ENCODE measurements at places on chromosomes 1 and 21. TPM values are rescaled to one million over a fixed set of nuclear protein-coding genes. Genes with fewer than 3 reads are reported as not detected.

Gene CLCA2
- 0.25 TPM for total RNA-seq

DNA sequence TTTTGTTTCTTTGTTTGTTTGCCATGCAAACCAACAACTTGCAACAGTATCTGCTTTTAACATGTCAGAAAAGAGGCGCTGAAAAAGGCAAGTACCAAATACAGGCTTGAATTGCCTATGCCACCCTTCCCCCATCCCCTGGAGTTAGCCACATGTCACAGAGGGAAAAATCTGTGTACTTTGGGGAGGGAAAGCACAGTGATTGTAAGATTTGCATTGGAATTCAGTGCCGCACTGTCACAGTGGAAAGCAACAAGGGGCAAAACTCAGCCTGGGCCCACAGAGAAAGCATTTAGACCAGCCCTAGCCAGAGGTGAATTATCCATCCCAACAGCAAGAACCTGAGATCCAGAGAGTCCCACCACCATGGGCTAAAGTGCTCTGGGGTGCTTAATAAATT, 52.4 kb upstream of the ACADM start:
- DNase-seq: no peak

Gene LCE6A
- not detected for total RNA-seq

Gene TMEM59
- total RNA-seq: 239 TPM

DNA sequence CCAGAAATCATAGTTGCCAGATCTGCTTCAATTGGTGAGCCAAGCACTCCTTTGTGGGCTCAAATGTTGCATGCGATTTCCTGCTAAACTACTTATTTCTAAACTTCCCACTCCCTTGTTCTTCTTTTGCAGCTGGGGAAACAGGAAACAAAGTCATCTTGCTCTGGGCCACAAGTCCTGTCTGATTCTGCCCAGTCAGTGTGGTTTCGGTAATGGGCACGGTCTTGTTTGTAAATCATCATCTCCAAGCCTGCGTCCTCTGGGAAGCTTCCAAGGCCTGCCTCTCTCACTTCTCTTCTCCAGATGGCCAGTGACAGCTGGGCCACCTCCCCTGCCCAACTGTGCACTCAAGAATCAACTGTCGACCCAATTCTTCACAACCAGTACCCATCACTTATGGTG, 4.4 kb downstream of the S100A8 start:
- DNase-seq: no peak

DNA sequence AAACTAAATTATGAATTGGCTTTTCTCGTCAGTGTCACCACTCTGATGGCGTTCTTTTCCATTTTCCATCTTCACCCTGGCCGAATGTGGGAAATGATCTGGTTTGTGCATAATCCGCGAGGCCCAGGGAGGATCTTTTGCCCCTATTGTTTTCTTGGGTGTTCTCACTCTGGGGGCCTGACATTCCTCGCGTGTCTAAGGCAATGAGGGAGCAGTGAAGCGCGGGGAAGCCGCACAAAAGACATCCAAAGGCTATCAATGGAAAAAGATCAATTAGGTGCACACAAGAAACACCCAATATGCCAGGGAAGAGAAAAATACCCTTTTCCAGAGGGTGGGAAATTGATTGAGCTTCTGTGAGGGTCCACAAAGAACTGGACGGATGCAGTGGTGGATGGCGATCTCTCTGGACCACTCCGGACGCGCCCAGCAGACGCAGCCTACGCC, 941 bp upstream of the C1orf21 start:
- DNase-seq: no peak

DNA sequence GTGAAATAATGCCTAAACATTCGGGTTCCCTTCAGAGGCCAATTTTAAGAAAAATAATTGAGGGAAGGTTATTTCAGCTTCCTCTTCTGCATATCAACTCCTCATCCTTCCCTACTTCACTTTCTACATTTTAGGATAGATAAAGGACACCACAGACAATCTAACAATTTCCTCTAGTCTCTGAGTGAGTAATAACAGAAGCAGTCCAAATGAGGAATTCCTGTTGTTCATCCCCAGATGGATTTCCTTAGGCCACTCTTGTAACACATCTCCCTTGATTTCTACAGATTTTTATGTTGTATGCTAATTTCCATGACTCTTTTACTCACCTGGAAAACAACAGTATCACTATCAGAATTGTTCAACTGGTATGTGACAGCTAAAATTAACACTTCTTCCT, 87.7 kb upstream of the LYPLAL1 start:
- no peak for DNase-seq

DNA sequence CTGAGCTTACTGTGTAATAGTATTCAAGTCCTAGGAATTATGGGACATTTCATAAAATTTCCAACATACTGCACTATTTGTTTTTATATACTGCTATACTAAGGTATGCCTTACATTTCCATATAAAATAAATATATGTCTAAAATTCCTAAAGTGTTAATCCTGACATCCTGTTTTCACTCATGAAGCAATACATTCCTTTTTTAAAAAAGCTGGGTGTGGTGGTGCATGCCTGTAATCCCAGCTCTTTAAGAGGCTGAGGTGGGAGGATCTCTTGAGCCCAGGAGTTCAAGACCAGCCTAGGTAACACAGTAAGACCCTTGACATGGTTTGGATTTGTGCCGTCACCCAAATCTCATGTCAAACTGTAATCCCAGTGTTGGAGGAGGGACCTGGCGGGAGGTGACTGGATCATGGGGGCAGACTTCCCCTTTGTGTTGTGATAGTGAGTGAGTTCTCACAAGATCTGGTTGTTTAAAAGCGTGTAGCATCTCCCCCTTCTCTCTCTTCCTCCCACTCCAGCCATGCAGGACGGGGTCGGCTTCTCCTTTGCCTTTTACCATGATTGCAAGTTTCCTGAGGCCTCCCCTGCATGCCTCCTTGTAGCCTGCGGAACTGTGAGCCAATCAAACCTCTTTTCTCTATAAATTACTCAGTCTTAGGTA, 5.8 kb downstream of the CDC42BPA start:
- no peak for DNase-seq

Gene SLC9C2
- not detected for total RNA-seq

Gene AADACL4
- not detected for total RNA-seq

Gene RC3H1
- 29.5 TPM for total RNA-seq

DNA sequence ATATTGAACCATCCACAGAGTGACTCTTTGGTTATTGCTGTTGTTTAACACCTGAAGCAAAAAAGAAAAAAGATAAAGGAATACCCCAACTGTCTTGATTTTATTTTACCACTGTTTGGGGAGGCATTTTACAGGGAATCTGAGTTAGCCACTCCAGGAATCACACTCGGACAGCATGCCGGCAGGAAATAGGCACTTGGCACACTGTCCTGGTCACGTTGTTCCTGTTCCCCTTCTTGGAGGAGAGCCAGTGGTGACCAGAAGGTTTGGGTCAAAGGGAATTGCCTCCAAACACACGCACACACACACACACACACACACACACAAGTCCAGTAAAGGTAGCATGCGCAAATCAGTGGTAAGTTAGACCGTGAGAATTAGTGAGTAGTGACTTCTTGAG, 13.8 kb downstream of the RGS4 start:
- no peak for DNase-seq

Gene NTMT2
- not detected for total RNA-seq

DNA sequence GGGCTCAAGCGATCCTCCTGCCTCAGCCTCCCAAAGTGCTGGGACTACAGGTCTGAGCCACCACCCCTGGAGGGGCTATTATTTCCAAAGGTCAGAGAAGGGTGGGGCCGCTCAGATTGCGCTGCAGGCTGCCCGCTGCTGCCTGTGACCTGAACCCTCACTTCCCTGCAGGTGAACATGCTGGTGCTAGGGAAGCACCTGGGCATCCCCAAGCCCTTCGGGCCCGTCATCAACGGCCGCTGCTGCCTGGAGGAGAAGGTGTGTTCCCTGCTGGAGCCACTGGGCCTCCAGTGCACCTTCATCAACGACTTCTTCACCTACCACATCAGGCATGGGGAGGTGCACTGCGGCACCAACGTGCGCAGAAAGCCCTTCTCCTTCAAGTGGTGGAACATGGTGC, 8.6 kb upstream of the PADI6 start:
- no peak for DNase-seq

- no peak for DNase-seq
Measured at GRCh38 chr1:168979276-168979675, 127.2 kb upstream of the ATP1B1 start.

GRCh38 chr1:206540044-206540780, 32.9 kb downstream of the RASSF5 start:
- DNase-seq: no peak

Gene BRINP3
- total RNA-seq: not detected

- peak; percentile 24 for DNase-seq
Measured at GRCh38 chr21:42651515-42652401, 1.7 kb upstream of the PDE9A start.

- DNase-seq: no peak
Measured at GRCh38 chr1:118900643-118901440, 87.3 kb downstream of the TBX15 start.

DNA sequence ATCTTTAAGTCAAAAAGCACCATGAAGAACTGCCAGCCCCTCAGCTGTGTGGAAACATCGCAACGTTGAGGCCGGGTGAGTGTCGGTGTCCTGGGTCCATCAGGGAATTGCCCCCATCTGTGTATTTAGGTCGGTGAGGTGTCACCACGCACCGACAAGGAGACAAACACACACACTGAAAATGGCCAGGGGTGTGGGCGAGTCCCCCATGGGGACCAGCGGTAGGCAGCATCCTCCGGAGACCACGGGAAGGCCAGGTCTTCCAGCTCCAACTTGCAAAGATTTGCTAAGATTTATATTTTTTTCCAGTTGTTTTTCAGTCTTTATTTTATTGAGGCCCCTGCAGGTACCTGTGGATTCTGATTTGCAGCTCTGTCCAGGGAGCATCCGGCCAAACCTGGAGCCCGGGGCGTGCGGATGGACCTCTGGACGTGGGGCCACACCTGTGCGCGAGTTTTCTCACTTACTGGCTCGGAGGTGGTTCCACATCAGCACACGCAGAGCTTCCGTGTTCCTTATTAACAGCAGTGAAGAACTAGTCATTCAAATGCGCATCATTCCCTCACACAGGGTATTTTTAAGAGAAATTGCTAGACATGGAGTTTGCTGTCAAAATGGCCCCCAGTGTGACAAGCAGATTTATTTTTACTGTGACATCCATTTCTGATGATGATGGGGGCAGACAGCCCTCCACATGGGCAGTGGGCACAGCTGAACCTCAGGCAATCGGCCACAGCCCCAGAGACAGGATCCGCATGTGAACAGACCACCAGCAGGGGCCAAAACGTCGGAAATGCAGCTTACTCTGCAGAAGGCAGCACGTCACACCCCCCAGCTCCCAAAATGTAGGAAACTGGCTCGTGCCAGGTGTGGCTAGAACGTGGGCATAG, 17.2 kb upstream of the SLC19A1 start:
- no peak for DNase-seq

GRCh38 chr1:154745286-154745731, 124.8 kb downstream of the KCNN3 start:
- DNase-seq: no peak

GRCh38 chr1:29180497-29181412, 945 bp downstream of the SRSF4 start:
- no peak for DNase-seq

- DNase-seq: no peak
Measured at GRCh38 chr1:188386666-188387065, 1557.9 kb downstream of the PLA2G4A start.

Gene CYP4Z1
- not detected for total RNA-seq

DNA sequence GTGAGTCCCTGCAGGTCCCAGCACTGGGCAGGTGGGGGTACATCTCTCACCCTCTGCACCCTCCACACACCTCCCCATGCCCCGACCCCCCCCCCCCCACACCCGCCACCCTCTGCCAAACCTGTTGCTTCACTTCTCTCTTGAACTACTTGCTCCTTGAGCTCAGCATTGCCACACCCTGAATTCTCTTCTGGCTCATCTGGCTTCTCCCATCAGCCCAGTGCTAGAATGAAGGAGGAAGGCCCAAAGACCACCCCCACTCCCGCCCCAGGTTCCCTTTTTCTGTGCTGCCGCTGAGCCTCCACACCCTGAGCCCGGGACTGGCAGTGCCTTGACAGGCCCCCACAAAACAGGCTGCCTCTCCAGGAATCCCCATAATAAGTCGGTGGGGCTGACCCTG, 6.4 kb upstream of the TNNI1 start:
- no peak for DNase-seq

DNA sequence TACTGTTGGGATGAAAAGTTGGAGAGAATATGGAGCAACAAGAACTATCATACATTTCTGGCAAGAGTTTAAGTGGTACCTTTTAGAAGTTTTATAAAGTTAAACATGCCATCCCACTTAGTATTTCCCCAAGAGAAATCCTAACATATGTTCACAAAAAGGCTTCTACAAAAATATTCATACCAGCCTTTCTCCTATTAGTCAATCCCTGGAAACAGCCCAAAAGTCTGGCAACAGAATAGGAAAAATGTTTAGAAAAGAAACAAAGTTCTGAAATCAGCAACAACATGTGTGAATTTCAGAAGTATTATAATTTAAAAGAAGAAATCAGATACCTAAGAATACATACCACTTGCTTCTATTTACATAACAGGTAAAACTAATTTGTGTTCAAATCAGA, 271.0 kb downstream of the DSCAM start:
- no peak for DNase-seq

Gene IGSF21
- not detected for total RNA-seq

DNA sequence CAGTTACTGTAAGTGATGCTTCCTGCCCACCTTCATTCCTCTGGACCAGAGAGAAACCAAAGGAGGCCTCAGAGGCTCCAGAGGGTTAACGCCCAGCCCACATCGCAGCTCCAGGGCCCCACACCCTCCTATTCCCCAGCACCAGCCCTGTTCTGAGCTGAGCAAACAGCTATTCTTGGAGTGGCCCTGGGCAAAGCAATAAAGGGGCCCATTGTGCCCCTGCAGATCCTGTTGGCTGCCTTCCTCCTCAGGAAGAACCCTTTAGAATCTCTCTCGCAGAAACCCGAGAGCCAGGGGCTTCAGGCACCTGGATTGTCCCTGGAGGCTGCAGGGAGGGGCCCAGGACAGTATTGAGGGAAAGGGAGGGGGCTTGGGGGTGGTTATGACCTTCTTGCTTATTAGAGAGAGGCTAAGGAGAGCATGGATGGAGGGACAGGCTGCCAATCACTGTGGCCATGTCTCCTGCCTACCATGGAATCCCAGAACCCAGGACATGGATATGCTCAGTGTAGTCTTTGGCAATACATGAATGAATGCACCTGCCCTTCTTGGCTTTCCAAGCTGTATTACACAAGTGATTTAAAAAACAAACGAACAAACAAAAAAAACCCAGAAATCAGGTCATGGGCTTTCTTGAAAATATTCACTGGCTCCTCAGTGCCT, 9.2 kb downstream of the PADI2 start:
- no peak for DNase-seq

- no peak for DNase-seq
Measured at GRCh38 chr1:231515748-231516147, 12.7 kb upstream of the TSNAX start.

All from PC-9 (cell line).